GM04503 (cell line): ENCODE measurements at places on chromosomes 11 and 22.
A peak's percentile ranks its signal among the peaks of the same experiment; 100 is the strongest.

DNA sequence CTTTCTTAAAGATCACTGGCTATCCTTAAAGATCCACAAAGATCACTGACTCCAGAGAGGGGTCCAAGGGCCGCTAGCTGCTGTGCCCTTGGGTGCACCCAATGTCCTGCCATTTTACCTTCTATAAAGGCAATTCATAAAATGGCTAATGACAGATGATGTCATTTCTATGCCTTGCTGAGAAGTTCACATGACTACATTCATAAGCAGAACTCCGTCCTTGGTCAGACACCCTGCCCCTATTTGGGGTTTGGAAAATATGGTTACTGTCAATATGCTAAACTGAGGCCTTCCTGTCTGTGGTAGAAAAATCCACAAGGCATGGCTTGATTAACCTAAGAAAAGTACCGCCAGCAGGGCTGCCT, 60.9 kb upstream of the BMAL1 start:
- DNase-seq: no peak

DNA sequence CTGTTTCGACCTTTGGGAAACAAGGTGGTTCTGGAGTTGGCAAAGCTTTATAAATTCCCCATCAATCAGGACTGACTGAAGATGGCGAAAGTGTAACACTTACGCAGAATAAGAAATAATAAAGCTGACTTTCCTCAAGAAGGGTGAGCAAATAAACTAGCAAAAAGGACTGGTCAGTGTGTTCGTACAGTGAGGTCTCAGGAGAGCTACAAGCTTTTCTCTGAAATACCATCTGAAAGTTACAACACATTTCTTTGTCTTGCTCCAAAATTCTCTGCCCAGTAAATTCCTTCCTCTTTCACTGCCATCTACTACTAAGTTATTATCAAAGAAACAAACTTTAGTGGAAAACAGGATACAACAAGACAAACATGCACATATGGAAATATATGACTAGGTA, 13.4 kb downstream of the PITPNB start:
- no peak for DNase-seq

DNA sequence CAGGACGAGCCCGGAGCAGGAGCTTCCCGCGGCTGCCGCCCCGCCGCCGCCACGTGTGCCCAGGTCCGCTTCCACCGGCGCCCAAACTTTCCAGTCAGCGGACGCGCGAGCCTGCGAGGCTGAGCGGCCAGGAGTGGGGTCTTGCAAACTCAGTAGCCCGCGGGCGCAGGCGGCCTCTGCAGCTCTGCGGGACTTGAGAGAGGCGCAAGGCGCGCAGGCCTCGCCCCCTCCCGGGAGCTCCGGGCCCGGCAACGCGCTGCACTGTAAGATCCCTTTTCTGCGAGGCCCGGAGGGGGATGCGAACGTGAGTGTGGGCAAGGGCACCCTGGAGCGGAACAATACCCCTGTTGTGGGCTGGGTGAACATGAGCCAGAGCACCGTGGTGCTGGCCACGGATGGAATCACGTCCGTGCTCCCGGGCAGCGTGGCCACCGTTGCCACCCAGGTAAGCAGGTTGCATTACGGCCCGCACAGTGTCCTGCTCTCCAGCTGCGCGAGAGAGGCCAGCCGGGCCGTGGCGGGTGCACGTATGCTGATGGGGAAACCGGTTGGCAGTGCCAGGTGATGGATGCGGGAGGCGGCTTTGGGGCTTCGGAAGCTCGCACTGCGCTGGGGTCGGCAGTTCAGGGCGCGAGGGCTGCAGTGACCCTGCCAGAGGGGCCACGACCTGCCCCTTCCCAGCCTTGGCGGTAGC, 2.0 kb downstream of the SLC6A5 start:
- DNase-seq: no peak

- DNase-seq: no peak
Measured at GRCh38 chr11:122850076-122850631, 11.9 kb downstream of the CRTAM start.

GRCh38 chr11:111696556-111696955, 69.6 kb downstream of the PPP2R1B start:
- peak; percentile 31 for DNase-seq

DNA sequence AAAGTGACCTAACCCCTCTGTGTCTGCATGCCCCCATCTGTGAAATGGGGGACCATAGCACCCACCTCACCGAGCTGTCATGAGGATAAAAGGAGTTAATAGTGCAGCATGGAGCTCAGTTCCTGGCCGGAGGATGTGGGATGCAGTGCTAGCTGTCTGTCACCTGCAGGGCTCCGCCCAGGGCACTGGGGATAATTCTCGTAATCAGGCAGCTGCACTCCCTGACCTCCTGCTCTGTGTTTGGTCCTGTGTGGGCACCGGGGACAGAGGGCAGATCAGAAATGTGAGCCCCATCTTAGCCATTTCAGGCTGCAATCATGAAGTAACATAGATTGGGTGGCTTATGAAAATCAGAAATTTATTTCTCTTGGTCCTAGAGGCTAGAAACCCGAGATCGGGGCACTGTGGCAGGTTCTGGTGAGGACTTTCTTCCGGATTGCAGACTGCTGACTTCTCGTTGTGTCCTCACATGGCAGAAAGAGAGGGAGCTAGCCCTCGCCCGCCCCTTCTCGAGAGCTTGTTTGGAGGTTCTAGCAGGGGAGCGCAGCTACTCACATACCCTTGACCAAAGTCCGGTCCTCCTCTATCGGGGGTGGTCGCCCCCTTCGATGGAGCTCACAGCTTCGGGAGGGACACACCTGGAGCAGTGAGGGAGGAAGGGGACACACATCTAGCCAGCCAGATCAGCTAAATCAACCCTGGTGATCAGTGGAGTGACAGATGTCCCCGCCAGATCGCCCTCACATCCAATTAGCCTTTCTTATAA, 3.2 kb downstream of the KCTD17 start:
- DNase-seq: no peak

- DNase-seq: no peak
Measured at GRCh38 chr11:121467965-121468364, 15.2 kb upstream of the SORL1-AS1 start.

GRCh38 chr11:27234961-27235360, 128.1 kb downstream of the CCDC34 start:
- no peak for DNase-seq

GRCh38 chr22:36340621-36341020, 47.1 kb downstream of the MYH9 start:
- DNase-seq: no peak

DNA sequence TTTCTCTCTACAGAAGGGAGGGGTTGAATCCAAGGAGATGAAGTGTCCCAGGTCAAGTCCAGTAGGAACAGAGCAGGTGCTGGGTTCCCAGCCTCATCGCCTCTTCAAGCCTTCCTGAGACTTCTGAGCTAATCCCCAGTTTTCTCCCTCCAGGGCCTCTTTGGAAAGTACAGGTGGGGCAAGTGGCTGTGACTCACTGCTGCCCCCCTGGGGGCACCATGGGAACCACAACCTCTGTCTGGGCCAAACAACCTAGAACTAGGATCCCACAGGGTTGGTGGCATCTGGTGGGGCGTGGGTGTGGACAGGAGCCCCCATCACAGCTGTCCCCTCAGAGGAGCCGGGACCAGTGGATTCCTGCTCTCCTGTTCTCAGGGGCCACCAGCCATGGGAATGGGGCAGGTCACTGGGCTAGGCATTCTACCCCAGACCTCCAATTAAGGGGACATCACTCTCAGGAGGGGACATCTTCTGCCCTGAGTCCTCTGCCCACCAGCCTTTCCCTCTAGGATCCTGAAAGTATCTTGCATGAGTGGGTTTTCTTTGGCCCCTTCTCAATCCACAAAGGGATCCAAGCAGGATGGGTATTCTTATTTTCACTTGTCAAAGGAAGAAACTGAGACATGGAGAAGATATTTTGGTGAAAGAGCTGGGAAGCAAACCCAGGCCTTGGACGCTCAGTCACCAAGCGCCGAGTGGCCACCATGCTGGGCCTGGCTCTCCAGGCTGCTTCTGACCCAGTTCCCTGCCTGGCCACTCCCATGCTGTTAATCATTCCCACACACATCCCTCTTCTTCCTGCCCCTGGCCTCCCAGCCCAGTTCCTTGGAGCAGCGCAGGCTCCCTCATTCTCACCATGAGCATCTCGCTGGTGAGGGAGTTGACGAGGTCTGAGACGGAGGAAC, 23.8 kb downstream of the LRRC10B start:
- DNase-seq: no peak

DNA sequence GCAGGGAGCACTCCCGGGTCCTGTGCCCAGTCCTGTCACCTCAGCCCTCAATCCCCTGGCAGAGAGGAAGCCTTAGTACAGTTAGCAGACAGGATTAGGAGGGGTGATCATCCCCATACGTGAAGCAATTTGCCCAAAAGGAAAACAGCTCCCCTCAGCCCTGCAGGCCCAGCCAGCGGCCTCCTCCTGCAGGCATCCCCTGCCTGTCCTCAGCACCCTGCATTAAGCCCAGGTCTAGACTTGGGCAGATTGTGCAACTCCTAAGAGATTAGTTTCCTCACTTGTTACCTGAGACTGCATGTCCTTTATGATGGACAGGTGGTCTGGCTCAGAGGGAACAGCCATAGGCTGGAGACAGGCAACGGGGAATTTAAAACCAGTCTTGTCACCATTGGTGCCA, 95.5 kb upstream of the TMEM45B start:
- DNase-seq: no peak

DNA sequence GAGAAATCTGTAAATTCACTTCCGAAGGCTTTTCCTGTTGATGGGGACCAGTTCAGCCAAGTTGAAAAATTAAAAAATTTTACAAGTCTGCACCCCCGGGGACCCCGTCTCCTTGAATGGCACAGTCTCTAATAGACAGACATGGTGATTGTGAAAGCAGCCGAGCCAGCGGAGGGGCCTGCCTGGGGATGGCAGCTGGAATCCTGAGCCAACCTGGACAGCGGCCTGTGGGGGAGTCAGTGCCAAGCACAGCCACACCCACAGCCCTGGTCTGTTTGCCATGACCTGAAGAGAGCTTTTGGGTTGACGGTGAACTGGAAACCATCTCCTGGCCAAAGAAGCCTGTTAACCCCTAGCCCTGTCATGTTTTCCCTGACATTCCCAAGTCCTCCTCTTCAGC, 64.7 kb downstream of the PARVG start:
- DNase-seq: no peak

GRCh38 chr11:115263799-115264656, 240.2 kb downstream of the CADM1 start:
- DNase-seq: no peak

GRCh38 chr11:126352934-126353801, 2.3 kb upstream of the ST3GAL4 start:
- DNase-seq: no peak

DNA sequence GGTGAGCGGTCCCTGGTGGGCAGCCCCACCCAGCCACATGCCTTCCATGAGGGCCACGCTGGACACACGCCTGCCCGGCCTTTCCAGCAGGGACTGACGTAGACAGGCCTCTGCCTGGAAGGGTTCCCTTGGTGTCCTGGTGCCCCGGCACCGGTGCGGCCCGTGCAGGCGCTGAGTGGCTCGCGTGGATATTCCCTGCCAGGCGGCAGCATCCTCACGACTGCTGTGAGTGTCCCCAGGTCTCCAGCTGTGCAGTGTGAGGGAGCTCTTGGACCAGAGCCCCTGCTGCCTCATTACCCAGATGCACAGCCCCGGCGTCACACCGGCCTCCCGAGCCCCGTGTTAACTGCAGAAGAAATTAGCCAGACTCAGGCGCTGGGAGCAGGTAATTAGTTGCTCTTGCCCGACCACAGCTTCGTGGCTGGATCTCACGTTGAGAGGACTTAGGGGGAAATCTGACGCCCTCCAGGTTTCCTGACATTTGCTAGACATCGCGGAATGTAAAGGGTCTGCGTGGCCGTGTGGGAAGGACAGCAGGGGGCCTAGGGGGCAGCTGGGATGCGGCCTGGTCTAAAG, 1196.3 kb downstream of the BRD1 start:
- no peak for DNase-seq

GRCh38 chr22:30246814-30247376, 336 bp upstream of the LIF start:
- DNase-seq: no peak

DNA sequence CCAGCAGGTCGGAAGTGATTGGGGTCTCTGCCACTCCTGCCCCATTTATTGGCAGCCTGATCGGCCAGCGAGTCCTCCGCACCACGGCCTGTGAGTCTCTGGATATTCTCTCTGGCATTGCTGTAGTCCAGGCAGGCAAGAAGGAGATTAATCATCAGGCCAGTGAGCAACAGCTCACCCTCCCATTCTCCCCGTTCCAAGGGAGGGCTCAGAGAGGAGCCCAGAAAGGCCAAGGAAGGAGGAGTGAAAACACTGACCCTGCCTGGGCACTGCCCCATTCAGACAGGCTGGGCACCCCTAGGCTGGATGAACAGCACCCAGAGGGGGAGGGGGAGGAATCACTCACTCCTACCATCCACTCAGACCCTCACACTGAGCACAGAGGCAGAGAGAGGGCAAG, 3.1 kb downstream of the SAA2 start:
- no peak for DNase-seq

GRCh38 chr11:2769409-2770095, 69.8 kb upstream of the KCNQ1OT1 start:
- DNase-seq: no peak

GRCh38 chr11:48007677-48008076, 27.3 kb downstream of the PTPRJ start:
- DNase-seq: no peak

- DNase-seq: no peak
Measured at GRCh38 chr22:20441631-20442484, 4.2 kb upstream of the SCARF2 start.

- DNase-seq: peak; percentile 18
Measured at GRCh38 chr11:101407324-101407723, 176.5 kb downstream of the TRPC6 start.

GRCh38 chr11:34508524-34508923, 5.1 kb downstream of the ELF5 start:
- DNase-seq: no peak

DNA sequence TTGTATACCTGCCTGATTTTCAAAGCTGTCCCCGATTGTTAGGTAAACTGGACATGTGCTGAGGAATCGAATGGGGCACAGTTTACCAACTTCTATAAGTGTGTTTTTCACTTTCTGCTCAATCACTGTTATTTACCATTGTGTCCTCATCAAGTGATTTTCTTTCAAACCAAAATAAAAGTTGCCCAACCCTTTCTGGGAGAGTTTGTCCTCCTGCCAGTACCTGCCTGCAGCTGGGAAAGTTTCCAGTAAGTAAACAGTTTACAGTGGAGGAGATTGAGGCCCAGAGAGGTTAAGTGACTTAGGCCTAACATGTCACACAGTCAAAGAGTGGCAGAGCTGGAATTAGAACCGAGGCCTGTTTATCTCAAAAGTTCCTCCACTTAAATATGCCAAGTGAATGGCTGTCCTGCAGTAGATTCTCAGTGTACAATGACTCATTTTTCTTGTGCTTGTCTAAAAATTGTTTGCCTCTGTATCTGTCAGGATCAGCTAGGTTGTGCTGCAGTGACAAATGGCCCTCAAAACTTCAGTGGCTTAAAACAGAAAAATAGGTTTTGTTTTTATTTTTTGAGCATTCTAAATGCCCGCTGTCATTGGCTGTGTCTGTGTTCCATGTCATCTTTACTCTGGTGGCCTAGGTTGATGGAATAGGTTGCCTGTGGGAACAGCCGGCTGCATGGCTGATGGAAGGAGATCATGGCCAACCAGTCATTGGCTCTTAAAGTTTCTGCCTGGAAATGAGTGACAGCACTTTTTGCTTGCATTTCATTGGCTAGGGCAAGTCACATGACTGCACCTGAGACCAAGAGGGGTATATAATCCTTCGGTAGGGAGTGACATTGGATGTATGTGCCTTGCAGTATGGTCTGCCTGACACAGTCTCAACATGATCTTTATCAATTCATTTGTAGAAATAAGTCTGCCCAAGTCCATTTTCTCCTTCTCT, 61.8 kb upstream of the CRYBB3 start:
- DNase-seq: no peak

- no peak for DNase-seq
Measured at GRCh38 chr22:36433318-36434231, 45.8 kb upstream of the MYH9 start.
